ENCODE measurements at places on chromosomes 16 and 17.

DNA sequence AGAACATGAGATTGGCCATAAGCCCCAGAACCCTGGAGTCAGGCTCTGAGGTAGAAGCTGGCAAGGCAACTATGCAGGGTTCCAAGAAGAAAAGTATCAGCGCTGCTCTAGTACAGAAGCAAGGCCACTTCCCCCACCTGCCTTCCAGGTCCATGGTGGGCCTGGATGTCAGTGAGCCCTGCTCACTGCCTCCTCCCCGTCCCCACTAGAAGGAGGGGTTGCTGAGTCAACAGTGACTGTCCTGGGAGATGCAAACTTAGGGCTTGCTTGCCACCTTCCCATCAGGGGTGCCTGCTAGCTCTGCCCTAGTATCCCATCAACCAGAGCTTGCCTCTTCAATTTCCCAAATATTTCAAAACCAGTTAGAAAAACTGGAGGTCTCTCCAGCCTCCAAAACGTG lies 29.6 kb upstream of the SREBF1 start:
- DNase-seq, result no peak

DNA sequence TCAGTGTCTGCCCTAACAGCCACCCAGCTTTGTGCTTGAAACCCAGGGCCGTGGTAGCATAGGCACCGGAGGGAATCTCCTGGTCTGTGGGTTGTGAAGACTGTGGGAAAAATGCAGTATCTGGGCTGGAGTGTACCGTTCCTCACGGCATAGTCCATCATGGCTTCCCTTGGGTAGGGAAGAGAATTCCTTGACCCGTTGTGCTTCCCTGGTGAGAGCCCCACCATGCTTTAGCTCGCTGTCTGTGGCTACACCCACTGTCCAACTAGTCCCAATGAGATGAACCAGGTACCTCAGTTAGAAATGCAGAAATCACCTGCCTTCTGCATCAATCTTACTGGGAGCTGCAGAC lies 67.3 kb downstream of the ATF7IP2 start:
- no peak for DNase-seq

DNA sequence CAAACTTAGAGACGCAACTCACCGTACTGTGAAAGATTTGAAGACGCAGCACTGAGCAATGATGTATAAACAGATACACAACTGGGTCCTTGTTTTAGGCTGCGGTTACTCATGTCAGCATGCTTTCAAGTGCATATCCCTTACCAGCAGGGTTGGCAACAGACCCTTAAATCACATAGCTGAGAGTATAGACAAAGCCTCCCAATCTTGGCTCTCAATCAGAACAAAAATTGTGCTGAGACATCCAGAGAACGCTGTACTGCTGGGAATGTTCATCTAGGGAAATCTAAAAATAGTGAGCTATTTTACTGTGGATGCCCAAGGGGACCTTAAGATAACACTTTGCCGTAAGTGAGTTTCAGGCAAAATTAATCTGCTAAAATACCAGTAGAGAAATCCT lies 84.4 kb upstream of the NUDT7 start:
- DNase-seq, result no peak

GRCh38 chr17:4017377-4017776 lies 53.1 kb upstream of the ATP2A3 start:
- DNase-seq, result no peak

GRCh38 chr17:77439189-77440018 lies 298.6 kb downstream of the SEC14L1 start:
- no peak for DNase-seq

GRCh38 chr17:28963055-28963611 lies 11.8 kb upstream of the PHF12 start:
- no peak for DNase-seq

GRCh38 chr17:70053241-70054234 lies 21.5 kb upstream of the KCNJ16 start:
- no peak for DNase-seq

GRCh38 chr16:8943001-8943763 lies 20.5 kb downstream of the USP7 start:
- DNase-seq, result no peak

DNA sequence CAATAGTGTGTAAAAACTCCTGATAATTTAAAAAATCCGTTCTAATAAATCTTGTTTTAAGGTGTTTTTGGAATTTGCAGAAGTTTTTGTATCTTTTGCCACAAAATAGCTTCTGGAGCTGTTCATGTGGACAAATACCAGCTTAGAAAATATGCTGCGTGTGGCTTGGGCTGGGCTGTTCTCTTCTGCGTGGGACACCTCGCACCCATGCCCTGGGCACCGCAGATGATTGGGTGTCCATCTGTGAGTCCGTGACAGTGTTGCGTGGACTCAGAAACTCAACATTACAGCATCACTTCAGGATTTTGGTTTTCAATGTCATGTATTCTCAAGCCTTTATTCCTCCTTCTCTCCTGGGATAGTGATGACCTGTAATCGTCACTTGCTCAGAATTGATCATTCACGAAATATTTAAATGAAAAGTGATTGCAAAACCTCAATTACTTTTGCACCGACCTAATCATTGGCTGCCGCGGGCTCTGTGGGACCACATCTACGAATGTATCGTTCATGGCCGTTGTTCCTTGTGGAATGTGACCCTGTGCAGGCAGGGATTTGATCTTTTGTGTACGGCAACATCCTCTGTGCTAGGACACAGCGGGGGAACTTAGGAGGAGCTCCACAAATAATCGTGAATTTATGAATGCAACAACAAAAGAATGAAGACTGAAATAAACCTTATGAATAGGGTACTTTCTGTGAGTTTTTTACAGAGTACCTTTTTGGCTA lies 210.3 kb upstream of the FOXF1 start:
- DNase-seq, result no peak

- no peak for DNase-seq
Observed at GRCh38 chr17:65301184-65301583, 164.0 kb downstream of the RGS9 start.
